ENCODE measurements at places on chromosomes 4 and X.

- no peak for DNase-seq
Measured at GRCh38 chr4:20433097-20433705, 181.5 kb downstream of the SLIT2 start.

- DNase-seq, result no peak
Measured at GRCh38 chr4:158890294-158890693, 121.5 kb downstream of the FNIP2 start.

DNA sequence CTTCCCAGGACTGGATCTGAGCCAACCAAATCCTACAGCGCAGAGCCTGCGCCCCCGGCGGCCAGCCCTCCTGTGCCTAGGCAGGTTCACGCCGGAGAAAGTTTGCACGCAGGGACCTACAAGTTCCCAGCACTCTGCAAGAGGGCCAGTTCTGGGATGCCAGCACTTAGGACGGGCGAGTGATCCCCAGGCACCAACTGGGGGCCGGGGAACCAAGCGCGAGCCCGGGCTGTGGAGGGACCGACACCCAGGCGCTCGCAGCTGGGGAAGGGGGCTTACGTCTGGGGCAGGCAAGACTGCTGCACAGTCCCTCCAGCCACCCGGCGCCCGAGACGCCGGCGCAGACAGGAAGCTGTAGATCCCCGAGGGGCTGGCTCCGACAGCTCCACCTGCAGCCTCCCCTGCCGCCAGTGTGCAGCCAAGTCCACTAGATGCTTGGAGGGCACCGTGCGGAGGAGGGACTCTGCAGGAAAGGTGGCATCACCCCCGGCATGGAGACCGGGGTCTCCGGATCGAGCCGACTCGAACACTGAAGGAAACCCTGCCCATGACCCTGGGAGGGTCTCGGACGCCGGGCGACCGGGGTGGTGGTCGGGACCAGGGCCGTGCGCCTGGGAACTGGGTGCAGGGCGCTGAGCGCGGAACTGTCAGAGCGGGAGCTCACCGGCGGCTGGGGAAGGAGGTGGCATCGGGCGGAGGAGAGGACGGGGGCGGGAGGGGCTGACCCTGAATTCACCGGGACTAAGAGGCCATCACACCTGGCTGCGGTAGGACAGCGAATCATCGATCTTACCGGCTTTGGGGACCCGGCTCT, 566 bp downstream of the CORIN start:
- peak; percentile 29 for DNase-seq

GRCh38 chrX:80014141-80014940, at the start of gene TBX22:
TBX22 (plus strand) TSS chrX:80014753; CDS start chrX:80022270, 7,517 bp downstream.
- no peak for DNase-seq
